ENCODE measurements at places on chromosomes 5 and 9.

GRCh38 chr9:6665628-6666027 is 20.1 kb upstream of the GLDC start:
- DNase-seq: no peak

- DNase-seq: no peak
Observed at GRCh38 chr9:14978022-14979000, 68.1 kb upstream of the FREM1 start.

DNA sequence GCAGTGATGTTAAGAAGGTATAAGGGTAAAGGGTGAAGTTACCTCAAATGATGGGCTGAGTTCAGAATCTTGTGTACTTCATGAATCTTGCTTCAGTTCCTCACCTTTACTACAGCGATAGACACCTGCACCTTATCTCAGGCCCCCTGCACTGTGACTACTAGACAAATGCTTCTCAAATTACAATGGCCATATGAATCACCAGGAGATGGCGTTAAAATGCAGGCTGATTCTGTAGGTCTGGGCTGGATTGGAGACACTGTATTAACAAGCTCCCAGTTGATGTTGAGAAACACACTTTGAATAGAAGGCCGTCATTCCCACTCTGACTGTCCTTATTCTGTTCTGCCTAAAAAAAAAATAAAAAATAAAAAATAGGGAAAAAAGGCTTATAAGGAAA is 29.8 kb downstream of the TARS1 start:
- peak; percentile 63 for DNase-seq

DNA sequence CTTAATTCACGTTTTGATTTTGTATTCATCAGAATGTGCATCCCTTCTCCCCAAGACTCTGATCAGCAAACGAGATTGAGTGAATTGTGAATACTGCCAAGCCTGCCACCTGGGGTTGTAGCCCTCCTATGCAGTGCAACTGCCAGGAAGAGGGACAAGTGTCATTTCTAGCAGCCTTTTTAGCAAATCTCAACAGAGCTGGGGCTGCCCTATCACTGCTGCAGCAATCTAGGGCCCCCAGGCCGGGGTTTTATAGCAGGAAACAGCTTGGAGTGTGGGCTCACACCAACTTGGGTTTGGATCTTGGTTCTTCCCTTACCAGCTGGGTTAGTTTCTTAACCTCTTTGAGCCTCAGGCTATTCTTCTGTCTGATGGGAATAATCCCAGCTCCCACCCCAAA is 4.0 kb downstream of the CSF1R start:
- DNase-seq: no peak

- peak; percentile 15 for DNase-seq
Observed at GRCh38 chr5:179836225-179837019, 15.7 kb downstream of the SQSTM1 start.

DNA sequence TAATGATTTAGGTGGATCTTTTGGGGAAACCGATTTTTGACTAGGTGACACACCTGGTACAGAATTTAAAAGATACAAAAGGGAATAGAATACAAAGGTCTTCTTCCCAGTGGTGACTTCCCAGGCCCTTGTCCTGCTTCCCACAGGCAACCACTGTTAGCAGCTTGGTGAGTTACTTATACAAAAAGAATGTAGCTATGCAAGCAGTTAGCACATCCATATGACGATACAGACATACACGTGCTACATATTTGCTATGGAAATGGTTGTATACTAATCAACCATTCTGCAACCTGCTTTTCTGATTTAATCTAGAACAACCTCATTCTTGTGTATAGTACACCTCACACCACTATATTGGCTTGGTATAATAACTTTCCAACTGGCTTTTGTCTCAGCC is 51.0 kb downstream of the OTULIN start:
- DNase-seq: peak; percentile 43

- peak; percentile 26 for DNase-seq
Observed at GRCh38 chr5:20554001-20554400, 566.0 kb upstream of the CDH18 start.

- no peak for DNase-seq
Observed at GRCh38 chr9:128271112-128271511, 4.7 kb downstream of the GOLGA2 start.
